Effector memory CD8-positive, alpha-beta T cell (primary cell): ENCODE measurements at places on chromosomes 5 and 9.

DNA sequence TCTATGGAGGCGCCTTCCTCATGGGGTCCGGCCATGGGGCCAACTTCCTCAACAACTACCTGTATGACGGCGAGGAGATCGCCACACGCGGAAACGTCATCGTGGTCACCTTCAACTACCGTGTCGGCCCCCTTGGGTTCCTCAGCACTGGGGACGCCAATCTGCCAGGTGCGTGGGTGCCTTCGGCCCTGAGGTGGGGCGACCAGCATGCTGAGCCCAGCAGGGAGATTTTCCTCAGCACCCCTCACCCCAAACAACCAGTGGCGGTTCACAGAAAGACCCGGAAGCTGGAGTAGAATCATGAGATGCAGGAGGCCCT is 3.2 kb downstream of the CEL start:
- no peak for DNase-seq

DNA sequence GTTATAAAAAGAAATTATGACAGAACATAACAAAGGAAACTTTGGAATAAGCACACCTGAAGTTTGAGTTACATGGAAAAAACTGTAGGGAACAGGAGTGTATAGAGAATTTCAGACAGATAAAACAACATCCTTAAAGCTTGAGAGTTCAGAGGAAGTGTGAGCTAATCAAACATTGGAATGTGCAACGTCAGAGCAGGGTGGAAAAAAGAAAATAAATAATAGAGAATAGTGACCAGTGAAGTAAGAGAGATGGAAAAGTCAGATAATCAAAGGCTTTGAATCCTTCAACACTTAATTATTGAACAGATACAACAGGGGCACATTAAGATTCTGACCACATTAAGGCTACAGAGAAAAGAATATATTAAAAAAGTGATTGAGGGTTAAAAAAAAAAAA is 128.5 kb upstream of the CDH10 start:
- no peak for DNase-seq

DNA sequence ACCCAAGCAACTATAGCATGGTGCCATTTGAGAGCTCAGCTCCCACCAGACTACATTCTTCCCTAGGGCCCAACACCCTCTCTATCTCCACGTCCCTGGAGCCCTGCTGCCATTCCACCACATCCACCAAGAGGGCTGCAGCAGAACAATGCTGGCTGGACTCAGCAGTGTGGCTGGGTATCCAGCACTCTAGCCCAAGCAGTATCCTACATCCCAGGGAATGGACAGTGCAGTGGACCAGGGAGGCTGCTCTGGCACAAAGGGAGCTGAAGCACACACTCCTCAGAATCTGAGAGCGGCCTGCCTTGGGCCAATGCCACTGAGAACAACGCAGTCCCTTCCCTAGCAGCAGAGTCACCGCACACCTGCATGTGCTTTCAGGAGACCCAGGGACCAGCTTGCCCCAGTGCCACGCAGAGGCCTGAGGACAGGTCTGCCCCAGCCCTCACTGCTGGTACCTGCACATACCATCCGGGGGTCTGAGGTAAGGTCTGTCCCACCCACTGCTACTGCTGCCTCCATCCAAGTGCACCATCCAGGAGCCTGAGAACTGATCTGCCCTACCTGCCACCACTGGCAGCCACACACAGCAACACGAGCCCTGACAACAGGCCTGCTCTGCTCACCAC is 95.9 kb downstream of the ZDHHC21 start:
- DNase-seq: no peak

GRCh38 chr9:108033976-108034964 is 544.7 kb upstream of the KLF4 start:
- DNase-seq: no peak

GRCh38 chr5:22644859-22645258 is 208.3 kb downstream of the CDH12 start:
- no peak for DNase-seq

DNA sequence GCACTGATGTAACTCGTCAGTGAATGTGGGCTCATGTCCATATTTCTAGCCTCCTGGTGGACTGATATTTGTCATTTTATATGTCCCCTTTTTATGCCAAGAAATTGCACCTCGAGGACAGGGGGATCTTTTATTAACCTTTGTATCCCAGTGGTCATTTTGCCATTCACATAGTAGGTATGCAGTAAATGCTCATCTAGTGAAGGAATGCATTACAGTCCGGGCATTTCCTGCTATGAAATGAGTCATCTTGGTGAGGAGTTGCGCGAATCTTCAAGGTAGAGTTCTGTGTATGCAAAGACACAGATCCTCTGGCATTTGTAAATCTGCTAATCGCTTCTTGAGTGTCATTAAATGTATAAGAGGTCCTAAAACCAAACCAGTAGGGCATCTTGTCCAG is 755.5 kb upstream of the ADAMTS16 start:
- DNase-seq: no peak

GRCh38 chr5:91423871-91424270 is 40.8 kb upstream of the ARRDC3 start:
- no peak for DNase-seq

DNA sequence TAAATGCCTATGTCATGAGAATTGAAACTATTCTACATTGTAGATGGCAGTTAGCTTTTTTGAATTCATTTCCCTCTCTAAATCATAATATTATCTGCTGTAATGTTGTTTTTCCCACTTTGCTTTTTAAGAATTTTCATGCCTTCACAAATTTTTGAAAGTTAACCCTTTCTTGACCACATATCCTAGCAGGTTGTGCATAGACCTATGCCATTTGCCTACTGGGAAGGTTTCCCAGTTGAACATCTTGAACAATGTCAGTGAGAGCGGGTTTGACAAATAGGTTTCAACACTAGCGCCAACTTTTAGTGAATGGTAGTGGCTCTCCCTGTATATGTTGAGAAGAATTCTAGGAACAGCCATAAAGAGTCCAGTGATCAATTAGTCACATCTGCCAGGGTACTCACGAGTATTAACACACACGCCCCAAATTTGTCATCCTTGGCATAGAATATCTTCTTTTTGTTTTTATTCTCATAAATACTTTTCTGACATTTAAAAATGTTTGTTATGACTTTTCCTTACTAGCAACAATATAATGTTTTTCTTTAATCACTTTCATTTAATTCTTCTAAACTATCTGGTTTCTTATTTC is 307.6 kb downstream of the PJA2 start:
- DNase-seq: no peak

DNA sequence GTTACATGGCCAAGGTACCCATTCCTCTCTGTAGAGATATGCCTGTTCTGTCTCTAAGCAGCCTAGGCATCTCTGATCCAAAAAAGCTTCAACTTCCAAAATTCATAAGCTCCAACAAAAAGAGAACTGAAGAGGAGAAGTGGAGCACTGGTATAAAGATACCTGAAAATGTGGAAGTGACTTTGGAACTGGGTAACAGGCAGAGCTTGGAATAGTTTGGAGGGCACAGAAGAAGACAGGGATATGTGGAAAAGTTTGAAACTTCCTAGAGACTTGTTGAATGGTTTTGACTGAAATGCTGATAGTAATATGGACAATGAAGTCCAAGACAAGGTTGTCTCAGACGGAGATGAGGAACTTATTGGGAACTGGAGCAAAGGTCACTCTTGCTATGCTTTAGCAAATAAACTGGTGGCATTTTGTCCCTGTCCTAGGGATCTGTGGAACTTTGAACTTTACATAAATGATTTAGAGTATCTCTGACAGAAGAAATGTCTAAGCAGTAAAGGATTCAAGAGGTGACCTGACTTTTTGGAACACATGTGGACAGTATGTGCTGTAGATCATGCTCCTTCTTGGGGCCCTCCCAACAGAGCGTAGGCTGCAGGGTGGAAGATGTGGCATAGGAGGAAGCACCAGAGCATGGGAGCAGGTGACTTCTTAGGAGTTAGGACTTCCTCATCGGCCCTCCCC is 162.2 kb upstream of the TRIM32 start:
- DNase-seq: no peak

GRCh38 chr5:169430671-169431070 is 129.7 kb upstream of the SLIT3 start:
- no peak for DNase-seq

DNA sequence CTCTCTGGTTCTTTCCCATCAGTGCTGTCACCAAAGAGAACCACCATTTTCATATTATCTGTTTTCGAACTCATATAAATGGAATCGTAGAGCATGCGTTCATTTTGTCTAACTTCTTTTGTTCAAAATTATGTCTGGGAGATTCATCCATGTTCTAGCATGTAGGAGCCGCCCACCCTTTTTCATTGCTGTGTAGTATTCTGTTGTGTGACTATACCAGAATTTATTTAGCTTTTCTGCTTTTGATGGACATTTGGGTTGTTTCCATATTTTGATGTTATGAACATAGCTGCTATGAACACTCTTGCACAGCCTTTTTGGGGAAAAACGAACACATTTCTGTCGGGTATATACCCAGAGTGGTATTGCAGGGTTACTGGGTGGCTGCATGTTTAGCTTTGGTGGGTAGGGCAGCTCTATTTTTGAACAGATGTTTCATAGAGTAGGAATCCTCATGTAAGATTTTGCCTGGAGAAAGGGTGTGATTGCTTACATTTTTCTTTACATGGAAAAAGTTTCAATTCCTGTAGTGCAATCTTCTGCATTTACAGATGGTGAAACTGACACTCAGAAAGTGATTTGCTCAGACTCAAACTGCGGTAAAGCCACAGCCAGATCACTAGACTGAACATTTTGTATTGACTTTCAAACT is 100.2 kb upstream of the IL12B start:
- no peak for DNase-seq

GRCh38 chr9:115978659-115979096 is 174.9 kb upstream of the PAPPA start:
- DNase-seq: no peak

GRCh38 chr5:178940569-178941360 is at the start of gene ZNF454:
TSS of gene ZNF454 (plus strand) at chr5:178941198. CDS start at chr5:178942792, 1,594 bp downstream.
- DNase-seq: no peak

DNA sequence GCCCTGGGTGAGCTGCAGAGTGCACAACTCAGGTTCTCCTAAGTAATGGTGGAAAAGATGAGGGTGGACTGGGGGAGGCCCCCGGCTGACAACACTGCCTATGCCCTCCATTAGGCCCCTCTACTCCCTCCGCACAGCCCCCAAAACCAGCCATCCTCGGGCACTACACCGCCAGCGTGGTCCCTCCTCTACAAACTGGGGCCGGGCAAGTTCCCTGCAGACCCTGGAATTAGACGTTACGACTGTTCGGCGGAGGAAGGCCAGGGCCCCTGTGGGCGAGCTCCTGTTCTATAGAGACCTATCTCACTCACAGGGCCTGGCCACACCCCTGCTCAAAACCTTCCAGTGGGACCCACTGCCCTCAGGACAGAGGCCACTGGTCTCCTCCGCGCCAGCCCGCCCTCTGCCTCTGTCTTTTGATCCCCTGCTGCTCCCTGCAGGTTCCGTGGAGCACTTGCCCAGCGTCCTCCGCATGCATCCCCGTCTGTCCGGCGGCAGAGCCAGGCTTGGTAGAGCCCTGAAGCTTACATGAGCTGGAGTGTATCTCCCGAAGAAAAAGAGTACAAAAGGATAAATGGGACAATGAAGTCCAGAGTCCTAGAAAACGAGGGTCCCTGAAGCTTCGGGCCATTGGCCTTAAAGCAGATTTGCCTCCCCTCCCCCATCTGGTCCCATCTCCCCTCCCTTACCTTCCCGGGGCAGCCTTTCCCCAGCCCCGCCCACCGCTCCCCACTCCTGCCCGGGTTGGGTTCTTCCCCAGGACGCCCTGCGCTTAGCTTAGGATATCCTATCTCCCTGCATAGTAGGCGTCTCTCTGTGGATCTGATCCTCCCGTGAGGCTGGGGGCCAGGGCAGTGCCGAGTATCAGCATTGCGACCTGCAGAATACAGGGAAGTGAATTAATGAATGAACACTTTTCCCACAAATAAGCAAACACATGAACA is 71.3 kb downstream of the HRH2 start:
- DNase-seq: no peak

DNA sequence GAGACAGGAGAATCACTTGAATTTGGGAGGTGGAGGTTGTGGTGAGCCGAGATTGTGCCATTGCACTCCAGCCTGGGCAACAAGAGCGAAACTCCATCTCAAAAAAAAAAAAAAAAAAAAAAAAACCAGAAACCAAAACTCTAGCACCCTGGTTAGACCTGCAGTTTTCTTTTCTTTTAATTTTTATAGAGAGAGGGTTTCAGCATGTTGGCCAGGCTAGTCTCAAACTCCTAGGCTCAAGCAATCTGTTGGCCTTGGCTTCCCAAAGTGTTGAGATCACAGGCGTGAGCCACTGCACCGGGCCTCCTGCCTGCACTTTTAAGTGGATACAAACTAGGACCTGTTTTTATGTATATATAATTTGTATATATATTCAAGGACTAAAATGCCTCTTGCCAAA is 12.9 kb upstream of the MTMR12 start:
- no peak for DNase-seq

DNA sequence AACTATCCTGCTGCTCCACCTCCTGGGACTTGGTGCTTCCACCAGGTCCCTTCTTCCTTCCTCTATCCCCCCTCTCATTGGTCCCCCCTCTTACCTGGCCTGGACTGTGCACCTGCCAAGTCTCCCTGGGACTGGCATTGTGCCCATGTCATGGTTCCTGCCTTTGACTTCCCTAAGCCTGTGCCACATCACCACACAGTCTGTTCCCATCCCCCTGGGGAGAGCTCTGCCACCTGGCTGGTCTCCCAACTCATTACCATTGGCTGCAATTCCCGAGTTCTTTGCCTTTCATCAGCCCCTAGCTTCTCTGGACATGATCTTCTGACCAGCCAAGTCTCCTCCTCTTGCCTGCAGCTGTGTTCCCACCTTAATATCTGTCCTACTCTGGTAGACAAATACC is 180.3 kb downstream of the SREK1 start:
- no peak for DNase-seq

DNA sequence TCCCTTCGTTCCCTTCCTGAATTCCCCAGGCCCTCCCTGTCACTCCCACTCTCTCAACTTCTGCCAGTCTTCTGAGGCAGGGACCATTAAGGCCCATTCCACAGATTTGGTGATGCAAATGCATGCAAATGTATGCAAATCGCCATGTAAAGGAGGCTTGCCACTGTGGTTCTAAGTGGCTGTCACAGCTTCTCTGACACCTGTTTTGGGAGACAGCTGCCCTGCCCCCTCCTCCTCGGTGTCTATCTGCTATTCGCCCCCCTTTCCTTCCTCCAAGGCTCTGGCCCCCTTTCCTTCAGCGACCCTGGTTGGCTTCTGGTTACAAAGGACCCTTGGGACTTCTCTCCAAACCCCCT is 10.5 kb upstream of the ARAP3 start:
- no peak for DNase-seq
